Glutamatergic neuron (in vitro differentiated cells): ENCODE measurements at places on chromosomes 12 and 14. TPM values are rescaled to one million over a fixed set of nuclear protein-coding genes. Genes with fewer than 3 reads are reported as not detected.

- peak overlapping the region; percentile 26 for H3K27ac ChIP-seq
- no peaks in the 10 kb centered on the region for H3K36me3 ChIP-seq
- peaks cover 36% of the 10 kb centered on the region for H3K4me1 ChIP-seq
- no peak overlapping the region for H3K4me3 ChIP-seq
- no peak for DNase-seq
Measured at GRCh38 chr12:95142431-95143151, 69.2 kb upstream of the NR2C1 start.

- peaks cover 6% of the 10 kb centered on the region for H3K4me1 ChIP-seq
- peak; percentile 94 for DNase-seq
- no peaks in the 10 kb centered on the region for H3K36me3 ChIP-seq
- H3K27ac ChIP-seq = no peak within 1 kb of the TSS
- peaks cover 11% of the 10 kb centered on the region for H3K27me3 ChIP-seq
Measured at GRCh38 chr14:104977681-104978653, at the start of gene AHNAK2. TSS of gene AHNAK2 (minus strand) at chr14:104978374. CDS start at chr14:104978237, 137 bp downstream.

GRCh38 chr14:76742966-76743365 lies 18.3 kb upstream of the VASH1 start:
- H3K36me3 ChIP-seq = peaks cover 20% of the 10 kb centered on the region
- H3K4me1 ChIP-seq = no peaks in the 10 kb centered on the region
- H3K27ac ChIP-seq = no peak overlapping the region

DNA sequence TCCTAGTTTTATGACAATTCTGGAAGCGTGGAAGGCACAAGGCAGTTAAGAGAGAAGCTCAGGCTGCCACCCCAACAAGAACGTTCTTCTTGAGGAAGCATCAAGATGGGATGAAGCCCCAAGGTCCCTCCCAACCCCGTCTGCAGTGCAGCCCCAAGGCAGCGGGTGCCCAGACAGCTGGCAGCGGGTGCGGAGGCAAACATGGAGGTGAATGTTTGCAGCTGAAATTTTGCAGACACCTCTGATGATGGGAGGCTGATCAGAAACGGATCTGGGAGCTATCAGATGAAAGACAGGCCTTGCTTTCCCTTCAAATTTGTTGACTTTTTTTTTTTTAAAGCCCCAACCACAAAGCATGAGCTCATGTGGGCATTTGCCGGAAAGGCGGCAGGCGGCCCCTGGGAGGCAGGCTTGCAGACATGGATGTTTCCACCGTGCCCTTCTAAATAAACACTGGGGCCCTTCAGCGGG lies 230.7 kb upstream of the RTL1 start:
- no peaks in the 10 kb centered on the region for H3K4me1 ChIP-seq
- DNase-seq = no peak
- H3K36me3 ChIP-seq = no peaks in the 10 kb centered on the region
- no peak overlapping the region for H3K27ac ChIP-seq
- H3K4me3 ChIP-seq = no peak overlapping the region

DNA sequence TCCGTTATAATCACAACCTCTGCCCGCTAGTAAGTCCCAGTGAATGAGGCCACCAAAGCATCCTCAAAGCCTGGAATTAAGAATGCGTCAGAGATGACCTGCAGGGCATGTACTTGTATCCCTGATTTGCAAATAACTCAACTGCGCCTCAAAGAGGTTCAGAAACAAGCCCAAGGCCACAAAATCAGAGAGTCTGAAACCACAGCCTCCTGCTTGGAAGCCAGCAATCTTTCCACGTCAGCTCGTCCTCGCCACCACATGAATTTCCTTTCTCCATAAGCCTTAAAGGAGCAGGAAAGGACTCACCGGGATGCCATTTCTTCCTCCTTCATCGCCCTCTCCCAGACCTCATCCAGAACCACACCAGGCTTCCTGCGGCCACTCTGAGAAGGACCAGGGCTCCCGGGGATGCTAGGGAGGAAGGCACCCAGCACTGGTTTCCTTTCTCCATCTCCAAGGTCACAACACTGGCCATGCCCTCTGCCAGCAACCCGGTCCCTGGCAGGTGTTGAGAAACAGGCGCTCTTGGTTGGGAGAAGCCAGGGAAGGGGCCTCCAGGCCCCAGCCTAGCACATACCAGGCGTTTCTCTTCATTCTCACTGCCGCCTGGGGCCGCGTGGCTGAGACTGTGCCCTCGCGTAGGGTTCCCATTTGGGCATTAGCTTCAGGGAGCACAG lies 191.2 kb upstream of the DIO3 start:
- H3K4me3 ChIP-seq = no peak overlapping the region
- H3K27me3 ChIP-seq = peaks cover 1% of the 10 kb centered on the region
- no peak overlapping the region for H3K27ac ChIP-seq
- no peaks in the 10 kb centered on the region for H3K36me3 ChIP-seq

- H3K36me3 ChIP-seq = peaks cover 10% of the 10 kb centered on the region
- H3K27me3 ChIP-seq = peaks cover 7% of the 10 kb centered on the region
- DNase-seq = peak; percentile 40
- H3K27ac ChIP-seq = no peak within 1 kb of the TSS
Measured at GRCh38 chr14:91244501-91244901, at the start of gene GPR68. TSS of gene GPR68 (minus strand) at chr14:91244704. CDS start at chr14:91235050, 9,654 bp downstream.

DNA sequence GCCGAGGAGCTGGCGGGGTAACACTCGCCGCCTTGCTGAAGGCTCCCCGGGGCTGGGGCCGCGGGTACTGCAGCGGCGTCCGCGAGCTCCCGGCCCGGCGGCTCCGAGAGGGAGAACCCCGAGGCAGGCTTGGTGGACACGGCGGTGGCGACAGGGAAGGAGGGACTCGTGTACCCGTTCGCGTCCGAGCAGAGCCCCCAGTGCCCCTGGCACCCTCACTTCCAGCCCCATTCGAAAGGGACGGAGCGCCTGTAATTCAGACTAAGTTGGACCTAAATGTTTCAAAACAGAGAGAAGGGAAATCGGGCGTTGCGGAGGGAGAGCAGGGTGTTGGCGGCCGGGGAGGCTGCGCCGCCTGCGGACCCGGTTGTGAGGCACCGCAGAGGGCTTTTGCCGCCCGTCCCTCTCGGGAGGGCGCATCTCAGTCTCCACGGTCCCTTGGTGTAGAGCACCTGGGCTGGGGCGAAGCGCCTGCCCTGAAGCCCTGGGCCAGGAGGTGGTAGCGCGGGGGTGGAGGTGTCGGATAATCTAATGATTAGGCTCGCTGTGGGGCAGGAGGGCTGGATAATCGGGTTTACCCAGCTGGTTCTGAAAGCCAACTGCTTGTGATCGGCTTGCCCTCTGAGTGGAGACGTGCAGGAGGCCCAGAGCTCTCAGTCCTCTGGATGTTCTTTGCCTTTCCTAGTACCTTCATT lies 771 bp downstream of the DAAM1 start:
- H3K4me1 ChIP-seq = peaks cover 18% of the 10 kb centered on the region
- H3K4me3 ChIP-seq = peak overlapping the region; percentile 99
- H3K27ac ChIP-seq = peak overlapping the region; percentile 99
- no peaks in the 10 kb centered on the region for H3K36me3 ChIP-seq
- peak; percentile 55 for DNase-seq

DNA sequence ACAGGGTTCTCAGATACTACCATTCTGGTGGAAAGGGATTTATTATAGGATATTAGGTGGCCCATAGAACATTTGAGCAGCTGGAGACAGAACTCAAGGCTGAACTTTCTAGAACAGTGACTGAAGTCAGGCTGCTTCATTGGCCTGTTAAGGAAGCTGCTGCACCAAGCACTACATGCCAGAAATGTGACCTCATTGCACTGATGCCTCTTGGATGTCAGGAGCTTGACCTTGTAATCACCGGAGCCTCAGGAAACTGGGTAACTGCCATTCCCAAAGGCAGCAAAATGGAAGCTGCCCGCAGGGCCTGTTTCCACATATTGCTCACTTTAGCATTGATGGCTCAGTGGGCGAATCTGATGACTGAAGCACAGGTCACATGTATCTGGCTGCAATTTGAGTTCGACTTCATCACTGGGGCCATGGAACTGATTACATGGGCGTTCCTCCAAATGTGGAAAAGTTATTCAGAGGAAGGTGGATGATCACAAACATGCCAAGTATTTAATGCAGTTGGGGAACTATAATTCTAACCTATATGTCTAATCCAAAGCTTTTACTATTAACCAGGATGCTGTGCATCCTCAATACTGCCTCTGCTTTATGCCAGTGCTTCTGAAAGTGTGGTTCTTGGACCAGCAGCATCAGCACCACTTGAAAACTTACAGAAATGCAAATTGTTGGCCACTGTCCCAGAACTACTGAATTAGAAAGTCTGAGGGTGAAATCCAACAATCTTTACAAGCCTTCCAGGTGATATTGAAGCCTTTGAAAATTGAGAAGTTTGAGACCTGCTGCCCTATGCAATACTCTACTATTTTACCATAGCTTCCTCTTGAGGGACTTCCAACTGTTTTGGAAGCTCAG lies 337.2 kb upstream of the NAV3 start:
- no peak for DNase-seq
- no peaks in the 10 kb centered on the region for H3K4me1 ChIP-seq
- no peaks in the 10 kb centered on the region for H3K27me3 ChIP-seq
- H3K4me3 ChIP-seq = no peak overlapping the region
- no peaks in the 10 kb centered on the region for H3K36me3 ChIP-seq

DNA sequence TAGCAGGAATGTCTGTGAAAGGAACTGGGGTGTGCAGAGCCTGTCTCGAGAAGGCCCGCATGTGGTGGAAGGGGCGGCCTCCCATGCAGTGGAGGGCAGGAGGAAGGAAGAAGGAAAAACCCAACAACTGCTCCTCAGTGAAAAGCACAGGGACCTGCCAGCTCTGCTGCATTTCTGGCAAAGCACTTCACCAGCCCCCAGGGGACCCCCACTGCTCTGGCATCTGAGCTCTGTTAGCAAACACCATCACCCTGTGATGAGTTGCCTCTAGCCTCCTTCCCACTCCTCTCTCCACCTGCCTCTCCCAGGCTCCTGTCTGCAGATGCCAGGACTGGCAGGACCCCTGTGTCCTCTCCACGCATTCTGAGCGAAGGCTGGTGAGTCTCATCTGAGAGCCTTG lies 69.0 kb upstream of the DDX11 start:
- no peak overlapping the region for H3K4me3 ChIP-seq
- no peaks in the 10 kb centered on the region for H3K36me3 ChIP-seq
- peaks cover 36% of the 10 kb centered on the region for H3K4me1 ChIP-seq
- no peak overlapping the region for H3K27ac ChIP-seq
- no peak for DNase-seq
- peaks cover 16% of the 10 kb centered on the region for H3K27me3 ChIP-seq

GRCh38 chr12:26126340-26127284 lies 1.8 kb upstream of the BHLHE41 start:
- peaks cover 21% of the 10 kb centered on the region for H3K27me3 ChIP-seq
- peaks cover 16% of the 10 kb centered on the region for H3K4me1 ChIP-seq
- H3K27ac ChIP-seq = no peak overlapping the region
- H3K36me3 ChIP-seq = no peaks in the 10 kb centered on the region

DNA sequence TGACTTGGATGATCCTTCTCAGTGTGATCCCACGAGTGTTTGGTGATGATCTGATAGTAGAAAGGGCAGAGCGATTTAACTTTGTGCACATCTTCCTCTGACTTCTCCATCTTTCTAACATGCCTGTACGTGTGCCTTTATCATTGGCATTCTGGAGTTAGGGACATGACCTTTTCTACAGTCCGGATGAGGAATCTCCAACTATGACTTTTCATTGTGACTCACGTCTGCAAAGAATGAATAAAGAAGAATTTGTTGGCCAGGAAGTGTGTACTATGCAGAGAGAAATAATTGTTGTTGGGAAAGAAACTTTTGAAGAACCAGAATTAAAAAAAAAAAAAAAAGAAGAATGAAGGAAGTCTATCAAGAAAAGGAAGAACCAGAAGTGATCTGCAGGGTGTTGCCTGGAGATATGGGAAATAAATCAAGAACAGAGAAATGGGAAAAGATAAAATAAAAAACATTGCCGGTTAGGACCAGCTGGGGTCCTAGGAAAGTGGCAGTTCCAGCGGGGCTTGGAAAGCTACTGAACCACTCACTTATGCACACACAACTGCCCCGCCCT lies 25.3 kb downstream of the PPFIBP1 start:
- H3K27ac ChIP-seq = no peak overlapping the region
- no peak for DNase-seq
- no peaks in the 10 kb centered on the region for H3K27me3 ChIP-seq

DNA sequence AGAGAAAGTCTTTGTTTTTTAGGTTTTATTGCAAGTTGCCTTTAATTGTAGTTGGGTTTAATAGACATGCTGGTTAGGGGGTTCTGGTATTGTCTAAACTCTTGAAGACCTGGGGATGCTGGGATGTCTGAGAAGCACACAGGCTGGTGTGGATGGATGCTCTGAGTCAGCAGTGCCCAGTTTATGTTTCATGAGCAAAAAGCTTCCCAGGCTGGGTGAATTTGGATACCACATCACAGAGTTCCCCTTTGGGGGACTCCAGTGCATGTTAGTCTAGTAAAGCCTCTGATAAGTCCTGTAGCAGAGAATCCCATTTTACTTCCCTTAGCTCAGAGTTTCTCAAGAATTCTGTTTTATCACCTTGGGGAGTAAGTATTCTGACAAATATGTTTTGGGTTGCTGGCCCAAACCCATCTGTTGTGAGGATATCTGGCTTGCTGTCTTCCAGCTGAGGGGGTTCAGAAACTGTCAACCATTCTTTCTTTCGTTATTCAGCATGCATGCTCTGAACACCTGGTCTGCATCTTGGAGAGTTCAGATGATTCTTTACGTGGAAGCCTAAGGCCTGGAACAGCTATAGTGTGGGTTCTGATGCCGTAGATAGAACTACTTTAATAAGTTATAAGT lies 509.1 kb downstream of the VRK1 start:
- H3K27ac ChIP-seq = no peak overlapping the region
- DNase-seq = no peak
- H3K4me1 ChIP-seq = no peaks in the 10 kb centered on the region
- H3K4me3 ChIP-seq = no peak overlapping the region
- H3K36me3 ChIP-seq = no peaks in the 10 kb centered on the region

The CCDC85C gene
- 32.3 TPM for total RNA-seq

The CAND1 gene
- total RNA-seq = 195 TPM

The TDRD9 gene
- total RNA-seq = not detected

The PRB2 gene
- not detected for total RNA-seq

The KRT5 gene
- total RNA-seq = not detected

The C12orf54 gene
- total RNA-seq = not detected

The AKAP6 gene
- total RNA-seq = 600 TPM

The KRT1 gene
- not detected for total RNA-seq

The TCL1B gene
- not detected for total RNA-seq

The MSI1 gene
- 229 TPM for total RNA-seq

The KLRD1 gene
- 0.25 TPM for total RNA-seq
